T-helper 2 cell (primary cell): ENCODE measurements at places on chromosomes 13 and 19.

GRCh38 chr13:45393941-45394570 is 24.1 kb downstream of the SLC25A30 start:
- no peak for DNase-seq

- DNase-seq: no peak
Observed at GRCh38 chr13:97308735-97309429, 86.7 kb downstream of the MBNL2 start.

- no peak for DNase-seq
Observed at GRCh38 chr19:22256856-22257255, 29.4 kb upstream of the ZNF729 start.

- DNase-seq: no peak
Observed at GRCh38 chr19:49214701-49215100, 57.1 kb downstream of the TRPM4 start.

DNA sequence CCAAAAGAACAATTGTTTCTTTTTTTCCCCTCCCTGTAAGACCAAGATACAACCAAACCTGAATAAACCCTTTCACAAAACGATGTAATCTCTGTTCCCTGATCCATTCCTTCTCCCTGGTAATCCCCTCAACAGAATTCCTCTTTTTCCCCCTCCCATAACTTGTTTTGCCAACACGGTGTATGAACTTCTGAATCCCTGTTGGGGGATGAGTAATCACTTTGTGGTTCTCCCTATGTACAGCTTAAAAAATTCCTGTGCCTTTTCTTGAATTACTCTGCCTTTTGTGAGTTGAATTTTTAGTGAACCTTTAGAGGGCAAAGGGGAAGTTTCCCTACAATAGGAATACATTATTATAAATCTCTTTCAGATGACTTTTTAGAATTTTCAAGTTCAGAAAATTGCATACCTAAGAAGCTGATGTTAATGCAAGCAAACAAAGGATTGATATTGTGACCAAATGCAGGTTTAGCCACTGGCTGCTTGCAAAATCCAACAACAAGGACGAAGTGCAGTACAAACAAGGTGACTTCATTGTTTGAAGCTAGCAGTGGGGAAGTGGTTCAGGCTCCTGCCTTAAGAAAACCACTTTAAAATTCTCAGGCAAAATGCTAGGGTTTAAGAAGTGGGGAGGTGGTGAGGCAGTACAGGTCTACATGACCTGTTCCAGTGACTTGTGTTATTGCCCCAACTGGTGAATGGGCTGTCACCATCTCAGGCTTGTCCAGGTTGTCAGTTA is 15.0 kb upstream of the EPSTI1 start:
- DNase-seq: no peak

GRCh38 chr13:36981156-36981743 is 17.9 kb downstream of the ALG5 start:
- no peak for DNase-seq

DNA sequence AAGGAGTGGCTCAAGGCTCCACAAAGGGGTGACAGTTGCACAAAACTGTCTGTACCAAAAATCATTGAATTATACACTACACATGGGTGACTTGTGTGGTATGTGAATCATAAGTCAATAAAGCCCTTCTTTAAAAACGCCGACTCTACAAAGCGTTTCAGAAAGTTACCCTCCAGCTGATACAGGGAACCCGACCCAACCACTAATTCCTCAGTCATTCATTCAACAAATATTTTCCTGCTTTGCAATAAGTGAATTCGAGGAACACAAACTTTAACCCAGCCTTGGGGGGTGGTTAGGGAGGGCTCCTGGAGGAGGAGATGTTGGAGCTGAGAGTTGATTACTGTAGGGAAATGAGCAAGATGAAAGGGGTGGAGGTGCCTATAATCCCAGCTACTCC is 32.0 kb downstream of the LTBP4 start:
- no peak for DNase-seq

DNA sequence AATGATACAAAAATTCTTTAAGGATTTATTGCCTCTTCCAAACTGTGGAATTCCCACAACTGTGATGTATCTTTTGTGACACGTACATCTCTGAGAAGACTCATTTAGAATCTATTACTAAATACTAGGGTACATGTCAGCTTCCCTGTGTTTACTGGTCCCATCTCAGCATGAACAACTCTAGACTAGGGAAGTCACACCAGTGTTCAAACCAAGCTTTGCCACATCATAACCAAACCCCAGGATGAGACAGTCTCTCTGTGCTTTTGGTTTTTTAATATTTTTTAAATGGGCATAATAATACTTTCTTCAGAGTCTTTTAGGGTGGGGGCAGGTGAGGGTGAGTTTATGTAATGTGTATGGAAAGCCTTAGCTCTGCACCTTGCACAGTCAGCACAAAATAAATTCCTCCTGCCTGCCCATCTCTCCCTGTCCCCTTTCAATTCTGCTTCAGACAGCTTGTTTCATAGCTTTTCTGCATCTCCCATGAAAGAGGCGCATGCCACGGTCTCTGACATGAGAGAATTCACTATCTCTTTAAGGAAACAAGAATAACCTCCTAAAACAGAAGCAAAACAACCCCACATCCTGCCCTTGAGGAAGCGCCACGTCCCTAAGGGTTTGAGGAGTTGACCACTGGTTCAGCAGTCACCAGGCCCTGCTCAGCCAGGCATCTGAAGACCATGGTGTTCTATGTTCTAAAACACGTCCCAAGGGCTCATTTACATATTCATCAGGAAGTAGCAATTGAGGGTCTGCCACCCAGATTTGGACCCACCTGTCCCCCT is 174.5 kb downstream of the USP12 start:
- DNase-seq: no peak

DNA sequence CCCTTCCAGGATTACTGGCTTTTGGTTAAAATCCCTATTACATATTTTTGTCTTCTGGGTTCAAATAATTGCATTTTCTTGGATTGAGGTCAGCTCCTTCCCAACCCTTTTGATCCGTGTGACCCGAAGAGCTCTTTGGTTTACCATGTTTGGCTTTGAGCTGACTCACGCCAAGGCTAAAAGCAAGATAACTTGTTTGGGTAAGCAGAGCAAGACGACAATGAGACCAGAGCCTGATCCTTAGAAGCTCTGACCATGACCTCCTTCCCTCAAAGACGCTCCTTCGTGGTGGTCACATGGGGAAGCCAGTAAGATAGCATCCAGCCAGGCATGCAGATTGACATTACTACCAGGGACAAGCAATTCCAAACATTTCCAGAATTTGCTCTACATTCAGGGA is 153.8 kb downstream of the DCT start:
- DNase-seq: no peak

DNA sequence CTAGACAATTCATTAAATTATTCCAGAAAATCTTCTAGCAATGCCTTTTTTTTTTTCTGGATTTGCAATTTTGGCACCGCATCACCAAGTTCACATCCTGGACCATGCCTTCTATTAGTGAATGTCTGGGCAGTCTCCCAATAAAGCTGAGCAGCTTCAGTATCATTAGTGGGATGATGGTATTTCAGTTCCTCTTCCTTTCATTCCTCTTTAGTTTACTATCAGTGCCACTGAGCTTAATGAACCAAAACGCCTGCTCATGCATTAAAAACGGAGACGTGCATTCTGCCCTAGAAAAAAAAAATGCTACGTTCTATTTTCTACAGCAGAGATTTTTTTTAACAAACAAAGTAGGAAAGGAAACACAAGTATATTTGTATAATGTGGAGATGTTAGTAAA is 343.0 kb downstream of the PCDH9 start:
- DNase-seq: no peak

DNA sequence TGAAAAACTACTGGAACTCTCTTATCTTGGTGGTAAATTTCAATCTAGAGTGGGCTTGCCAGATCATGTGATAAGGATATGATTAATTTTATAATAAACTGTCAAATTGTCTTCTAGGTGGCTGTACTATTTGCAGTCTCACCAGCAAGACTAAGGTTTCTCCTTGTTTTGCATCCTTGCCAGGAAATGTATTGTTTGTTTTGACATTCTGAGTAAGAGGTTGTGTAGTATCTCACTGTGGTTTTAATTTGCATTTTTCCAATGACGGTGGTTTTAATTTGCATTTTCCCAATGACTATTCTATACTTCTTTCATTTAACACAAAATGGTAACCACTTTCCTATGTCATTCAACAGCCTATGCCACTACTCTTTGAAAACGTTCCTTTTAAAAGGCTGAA is 2.0 kb downstream of the CAB39L start:
- DNase-seq: no peak

GRCh38 chr13:33349288-33349985 is 63.9 kb upstream of the STARD13 start:
- DNase-seq: no peak

DNA sequence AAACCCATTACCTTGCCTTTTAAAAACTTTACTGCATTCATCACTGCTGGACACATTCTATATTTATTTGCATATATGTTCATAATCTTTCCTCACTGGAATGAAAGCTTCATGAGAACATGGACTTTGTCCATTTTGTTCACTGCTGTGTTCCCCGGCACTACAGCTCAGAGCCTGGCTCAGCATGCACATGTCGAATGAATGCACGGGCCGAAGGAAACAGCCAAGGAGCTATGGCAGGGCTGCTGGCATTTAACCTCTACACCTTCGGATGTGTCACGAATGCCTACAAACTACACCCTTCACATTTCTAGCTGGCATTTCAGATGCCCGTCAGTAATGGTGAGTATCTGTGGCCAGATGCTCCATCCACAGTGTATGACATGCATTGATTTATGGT is 7.6 kb downstream of the MTIF3 start:
- DNase-seq: no peak

DNA sequence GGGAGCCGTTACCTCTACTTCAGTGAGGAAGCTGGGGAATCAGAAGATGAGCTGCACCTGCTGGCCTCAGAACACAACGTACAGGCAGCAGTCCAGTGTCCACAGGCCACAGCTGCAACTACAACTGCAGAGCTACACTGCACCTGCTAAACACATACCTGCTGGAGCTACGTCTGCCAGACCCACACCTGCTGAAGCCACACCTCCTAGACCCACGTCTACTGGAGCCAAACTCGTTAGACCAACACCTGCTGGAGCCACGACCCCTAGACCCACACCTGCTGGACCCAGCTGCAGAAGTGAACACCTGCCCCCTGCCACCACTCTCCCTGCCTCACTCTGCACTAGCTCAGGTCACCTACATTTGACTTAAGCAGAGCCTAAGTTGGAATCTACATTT is 169.9 kb downstream of the USP12 start:
- DNase-seq: no peak

GRCh38 chr13:100636441-100636840 is 38.2 kb downstream of the TMTC4 start:
- DNase-seq: no peak

DNA sequence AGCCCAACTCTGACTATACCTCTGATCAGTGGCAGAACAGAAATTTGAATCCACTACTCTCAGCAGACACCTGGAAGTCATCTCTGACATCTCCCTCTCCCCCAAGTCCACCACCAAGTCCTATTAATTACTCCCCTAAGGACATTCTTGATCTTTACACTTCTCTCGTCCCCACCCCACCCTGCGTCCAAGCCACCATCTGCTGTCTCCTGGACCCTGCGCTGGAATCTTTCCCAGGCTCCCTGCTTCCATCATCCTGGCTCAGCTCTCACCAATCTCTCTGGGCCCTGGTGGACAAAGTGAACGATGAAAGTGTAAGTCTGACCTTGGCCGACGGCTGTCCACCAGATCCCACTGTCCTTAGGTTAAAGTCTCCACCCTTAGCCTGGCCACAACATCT is 145.6 kb upstream of the GJB6 start:
- no peak for DNase-seq

DNA sequence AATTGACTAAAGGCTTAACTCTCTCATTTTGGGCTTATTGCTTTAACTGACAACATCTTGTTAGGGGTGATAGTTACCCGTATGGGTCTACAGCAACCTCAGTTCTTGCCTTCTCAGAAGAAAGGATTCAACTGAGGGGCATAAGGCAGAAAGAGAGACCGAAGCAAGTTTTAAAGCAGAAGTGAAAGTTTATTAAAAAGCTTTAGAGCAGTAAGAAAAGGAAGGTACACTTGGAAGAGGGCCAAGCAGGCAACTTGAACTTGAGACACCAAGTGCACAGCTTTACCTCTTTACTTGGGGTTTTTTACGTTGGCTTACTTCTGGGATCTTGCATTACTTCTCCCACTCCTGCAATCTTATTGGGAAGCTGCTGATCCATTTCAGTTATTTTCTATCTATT is 246.9 kb upstream of the PRR20A start:
- DNase-seq: no peak

- no peak for DNase-seq
Observed at GRCh38 chr19:3849092-3849491, 19.7 kb downstream of the ZFR2 start.

- no peak for DNase-seq
Observed at GRCh38 chr13:33231339-33231738, 54.2 kb downstream of the STARD13 start.

GRCh38 chr13:106318941-106319411 is 216.5 kb downstream of the EFNB2 start:
- DNase-seq: no peak
